NCI-H2171 treated with DMSO at 0.1 percent for 48 hours (cell line): ENCODE measurements at places on chromosomes 3 and 15.

- DNase-seq: no peak
Measured at GRCh38 chr3:183265834-183266417, 12.9 kb downstream of the B3GNT5 start.

DNA sequence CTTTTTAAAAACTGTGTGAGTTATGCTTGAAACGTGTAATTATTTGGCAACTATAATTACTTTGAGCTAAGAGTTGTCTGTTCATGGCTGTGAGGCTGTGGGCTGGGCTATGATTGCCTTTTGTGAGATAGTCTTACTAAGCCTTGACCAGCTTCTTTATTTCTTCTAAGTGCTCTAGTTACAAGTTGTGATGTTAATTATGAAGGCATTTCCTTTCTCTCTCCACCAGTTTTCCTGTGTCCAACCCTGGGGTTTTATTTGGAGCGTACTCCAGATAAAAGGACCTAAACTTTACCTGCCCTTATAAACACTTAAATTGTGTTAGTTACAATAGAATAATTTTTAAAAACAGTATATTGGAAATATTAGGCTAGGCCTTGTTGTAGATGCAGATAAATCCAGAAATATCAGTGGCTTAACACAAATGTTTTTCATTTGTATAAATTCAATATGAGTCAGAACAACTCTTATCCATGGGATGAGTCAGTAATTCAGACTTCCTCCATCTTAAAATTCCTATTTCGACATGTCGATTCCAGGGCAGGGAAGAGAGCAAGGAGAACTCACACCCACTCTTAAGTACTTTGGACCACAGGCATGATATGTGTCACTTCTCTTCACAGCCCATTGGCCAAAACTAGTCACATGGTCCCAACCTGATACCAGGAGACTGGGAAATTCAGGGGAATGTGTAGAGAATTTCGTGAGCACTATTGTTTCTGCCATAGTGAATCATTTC lies 17.0 kb downstream of the TMEM62 start:
- no peak for DNase-seq

- DNase-seq: no peak
Measured at GRCh38 chr3:169458752-169459151, 204.8 kb downstream of the MECOM start.

DNA sequence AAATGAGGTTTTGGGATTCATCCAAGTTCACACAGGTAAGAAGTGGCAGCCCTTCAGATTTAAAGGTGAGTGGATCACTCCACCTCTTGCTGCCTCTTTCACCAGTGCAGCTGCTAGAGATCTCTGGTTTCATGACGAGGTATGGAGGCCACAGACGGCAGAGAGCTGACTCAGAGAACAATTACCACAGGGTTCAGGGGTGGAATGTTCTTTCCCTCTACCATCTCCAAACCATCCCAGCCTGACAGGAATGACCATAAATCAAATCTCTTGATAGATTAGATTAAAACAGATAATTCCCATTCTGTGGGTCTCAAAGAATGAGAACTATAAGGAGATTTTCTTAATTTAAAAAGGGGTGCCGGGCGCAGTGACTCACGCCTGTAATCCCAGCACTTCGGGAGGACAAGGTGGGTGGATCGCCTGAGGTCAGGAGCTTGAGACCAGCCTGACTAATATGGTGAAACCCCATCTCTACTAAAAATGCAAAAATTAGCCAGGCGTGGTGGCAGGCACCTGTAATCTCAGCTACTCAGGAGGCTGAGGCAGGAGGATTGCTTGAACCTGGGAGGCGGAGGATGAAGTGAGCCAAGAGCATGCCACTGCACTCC lies 174.2 kb upstream of the ATP11B start:
- DNase-seq: peak; percentile 20

GRCh38 chr15:39922462-39923092 lies 2.5 kb upstream of the GPR176 start:
- DNase-seq: peak; percentile 63
